CD4-positive, CD25-positive, alpha-beta regulatory T cell (primary cell): ENCODE measurements at places on chromosomes 12 and 14. TPM values are rescaled to one million over a fixed set of nuclear protein-coding genes. Genes with fewer than 3 reads are reported as not detected.

DNA sequence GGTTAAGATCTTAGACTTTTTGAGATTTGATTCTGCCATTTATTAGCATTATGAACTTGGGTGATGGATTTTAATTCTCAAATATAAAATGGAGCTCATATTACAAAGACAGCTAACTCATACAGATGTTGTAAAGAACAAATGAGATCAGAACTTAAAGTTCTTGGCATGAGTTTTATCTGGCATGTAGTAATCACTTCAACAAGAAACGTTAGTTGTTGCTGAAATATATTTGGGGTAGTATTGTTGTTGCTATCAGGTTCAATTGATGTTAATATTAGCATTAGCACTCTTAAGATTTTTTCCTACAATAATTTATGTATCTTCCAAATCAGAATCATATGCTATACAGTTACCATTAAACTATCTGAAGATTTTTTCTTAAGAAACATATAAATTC lies 71.0 kb downstream of the SLC6A15 start:
- no peak for DNase-seq

DNA sequence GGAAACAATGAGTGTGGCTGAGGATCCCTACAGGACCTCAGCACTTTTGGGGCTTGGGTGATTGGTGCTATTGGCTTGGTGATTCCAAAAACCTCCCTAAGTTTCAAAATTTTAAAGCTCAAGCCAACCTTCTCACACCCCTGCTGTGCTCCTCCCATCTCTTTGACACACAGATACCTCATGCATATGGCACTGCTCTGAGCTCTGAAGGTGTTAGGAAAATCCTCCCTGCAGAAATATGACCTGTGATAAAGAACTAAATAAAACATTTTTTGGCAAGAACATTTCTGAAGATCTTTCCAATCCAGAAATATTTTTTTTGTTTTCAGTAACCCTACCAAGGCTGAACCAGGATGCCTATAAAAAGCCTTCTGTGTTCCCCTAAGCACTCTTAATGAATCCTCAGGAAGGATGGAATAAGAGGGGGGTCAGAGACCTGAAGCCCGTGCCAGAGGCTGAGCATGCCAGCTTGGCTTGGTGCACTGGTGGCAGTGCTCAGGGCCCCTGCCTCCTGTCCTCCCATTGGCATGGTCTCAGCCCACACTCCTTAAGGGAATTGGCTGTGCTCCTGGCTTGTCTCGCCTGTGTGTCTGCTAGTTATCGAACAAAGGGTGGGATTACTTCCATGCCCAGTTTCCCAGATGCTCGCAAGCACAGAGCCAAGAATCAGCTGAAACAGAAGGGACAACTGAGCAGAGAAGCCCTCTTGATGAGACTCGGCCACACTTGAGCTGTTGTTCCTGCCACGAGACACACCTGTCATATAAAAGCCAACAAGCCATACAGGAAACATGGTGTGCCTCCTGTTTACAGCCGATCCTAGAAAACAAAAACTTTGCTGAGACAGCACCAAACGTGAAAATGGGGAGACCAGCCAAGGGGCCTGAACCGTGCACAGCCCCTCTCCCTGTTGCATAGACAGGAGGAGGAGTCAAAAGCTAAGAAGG lies 132.7 kb upstream of the EEA1 start:
- DNase-seq = no peak

GRCh38 chr12:6334940-6335450 lies 6.9 kb downstream of the TNFRSF1A start:
- no peak for DNase-seq

RNFT2 gene
- 9.7 TPM for total RNA-seq

- peak; percentile 46 for DNase-seq
Observed at GRCh38 chr12:48165089-48165981, 8.0 kb upstream of the ASB8 start.

DNA sequence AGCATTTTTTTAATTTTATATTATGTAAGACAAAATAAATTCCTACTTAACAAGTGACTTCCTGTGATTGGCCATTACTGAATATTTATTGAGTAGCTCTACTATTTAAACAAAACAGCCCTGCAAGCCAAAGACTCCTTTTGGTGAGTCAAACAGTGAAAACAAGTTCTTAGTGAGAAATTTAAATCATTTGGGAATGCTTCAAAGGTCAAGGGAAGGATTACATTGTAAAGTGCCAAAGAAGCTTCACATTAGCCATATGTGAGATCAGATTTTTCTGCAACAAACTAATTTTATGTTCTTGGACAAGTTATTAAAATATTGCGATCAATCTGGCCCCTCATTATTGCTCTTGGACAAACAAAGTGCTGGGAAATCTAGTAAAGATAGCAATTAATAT lies 795.4 kb upstream of the MGAT4C start:
- no peak for DNase-seq

AMN gene
- total RNA-seq = 0.86 TPM

GRCh38 chr12:44381341-44381740 lies 494.8 kb downstream of the NELL2 start:
- no peak for DNase-seq

GRCh38 chr14:26522967-26523366 lies 74.9 kb downstream of the NOVA1 start:
- no peak for DNase-seq

- DNase-seq = no peak
Observed at GRCh38 chr14:66745078-66745477, 237.1 kb downstream of the GPHN start.

DNA sequence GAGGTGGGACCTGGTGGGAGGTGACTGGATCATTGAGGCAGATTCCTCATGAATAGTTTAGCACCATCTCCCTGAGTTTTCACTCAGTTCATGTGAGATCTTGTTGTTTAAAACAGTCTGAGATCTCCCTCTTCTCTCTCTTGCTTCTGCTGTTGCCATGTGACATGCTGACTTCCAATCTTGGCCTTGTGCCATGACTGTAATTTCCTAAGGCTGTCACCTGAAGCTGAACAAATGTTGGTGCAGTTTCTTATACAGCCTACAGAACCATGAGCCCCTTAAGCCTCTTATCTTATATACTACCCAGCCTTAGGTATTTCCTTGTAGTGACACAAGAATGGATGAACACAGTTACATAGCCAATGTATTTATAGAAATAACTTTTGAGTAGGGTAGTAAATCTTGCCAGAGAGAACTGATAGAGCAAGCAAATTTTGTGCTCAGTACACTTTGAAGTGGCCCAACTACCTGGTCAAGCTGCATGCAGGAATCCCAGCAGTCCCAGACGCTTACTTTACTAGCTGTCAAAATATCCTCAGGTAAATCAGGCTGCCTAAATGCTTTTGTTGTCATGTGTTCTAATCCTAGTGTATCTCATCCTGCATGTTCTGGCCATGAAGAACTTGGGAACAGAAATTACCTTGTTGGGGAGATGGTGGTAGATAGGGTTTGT lies 445.6 kb upstream of the MIS18BP1 start:
- no peak for DNase-seq

DNA sequence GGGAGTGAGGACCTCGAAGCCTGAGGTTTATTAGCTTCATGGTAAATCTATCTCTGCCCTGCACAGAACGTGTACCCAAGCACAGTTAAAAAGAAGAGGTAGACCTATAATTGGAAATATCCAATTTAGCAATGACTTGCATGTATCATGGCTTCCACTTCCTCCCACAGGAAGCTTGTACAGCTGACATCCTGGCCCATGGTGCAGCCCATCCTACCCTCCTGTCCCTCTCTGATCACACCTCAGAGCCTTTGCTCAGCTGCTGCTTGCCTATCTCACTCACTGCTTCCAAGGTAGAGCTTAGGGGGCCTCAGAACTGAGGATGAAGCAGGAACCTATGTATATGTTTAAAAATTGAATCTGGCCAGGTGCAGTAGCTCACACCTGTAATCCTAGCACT lies 4.3 kb upstream of the BCDIN3D start:
- DNase-seq = no peak

SCFD1 gene
- 86.6 TPM for total RNA-seq
